ENCODE measurements at places on chromosomes 4 and X.
A peak's percentile ranks its signal among the peaks of the same experiment; 100 is the strongest.

DNA sequence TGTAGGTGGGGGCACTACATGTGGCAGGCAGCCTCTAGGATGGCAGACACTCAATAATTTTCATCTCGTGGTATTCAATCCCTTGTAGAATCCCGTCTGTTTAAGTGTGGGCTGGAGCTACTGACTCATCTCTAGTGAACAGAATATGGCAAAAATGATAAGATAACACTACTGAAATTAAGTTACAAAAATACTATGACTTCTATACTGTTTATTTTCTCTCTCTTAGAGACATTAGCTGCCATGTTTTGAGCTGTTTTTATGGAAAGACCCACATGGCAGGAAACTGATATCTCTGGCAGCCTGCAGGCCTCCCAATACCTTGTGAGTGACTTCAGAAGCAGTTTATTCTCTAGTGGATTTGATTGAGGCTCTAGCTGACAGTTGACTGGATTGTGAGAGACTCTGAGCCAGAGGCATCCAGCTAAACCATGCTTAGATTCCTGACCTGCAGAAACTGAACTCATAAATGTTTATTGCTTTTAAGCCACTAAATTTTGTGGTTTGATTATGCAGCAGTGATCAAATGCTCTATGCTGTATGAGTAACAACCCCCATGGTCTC lies 298.8 kb upstream of the CTSO start:
- no peak for DNase-seq

DNA sequence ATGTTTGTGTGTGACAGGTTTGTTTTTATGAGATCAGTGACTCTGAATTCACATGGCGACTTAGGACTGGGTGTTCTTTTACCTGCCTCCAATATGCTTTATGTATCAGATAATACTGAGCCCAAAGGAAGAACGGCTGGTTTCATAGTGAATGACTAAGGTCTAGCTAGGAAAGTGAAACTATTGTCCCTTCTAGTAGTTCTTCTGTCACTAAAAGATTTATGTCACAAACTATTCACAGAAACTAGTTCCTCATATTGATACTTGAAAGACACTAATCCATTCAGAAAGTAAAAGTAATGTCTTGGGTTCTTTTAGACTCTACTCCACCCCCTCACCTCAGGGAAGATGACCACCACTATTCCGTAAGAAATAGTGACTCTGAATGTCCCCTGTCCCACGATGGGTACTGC lies 81.7 kb downstream of the EGF start:
- no peak for DNase-seq

- DNase-seq: peak; percentile 42
These were observed 4.2 kb upstream of the CDS1 start for GRCh38 chr4:84578540-84579402.

DNA sequence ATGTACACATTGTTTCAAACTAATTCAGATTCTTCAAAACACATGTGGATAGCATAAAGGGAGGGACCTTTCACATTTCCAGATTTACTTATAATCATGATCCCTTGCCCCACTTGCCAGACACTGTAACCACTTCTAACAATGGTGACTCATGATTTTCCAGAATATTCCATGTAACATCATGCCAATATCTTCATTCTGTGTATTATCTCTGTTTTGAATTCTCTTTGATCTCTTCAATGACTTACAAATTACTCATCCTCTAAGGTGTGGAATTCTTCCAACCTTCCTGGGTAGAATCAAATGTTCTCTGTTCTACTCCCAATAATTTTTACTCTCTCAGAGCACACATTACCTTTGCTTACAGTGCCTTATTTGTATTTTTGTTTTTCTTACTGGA lies 517.1 kb downstream of the PCDH7 start:
- DNase-seq: no peak

DNA sequence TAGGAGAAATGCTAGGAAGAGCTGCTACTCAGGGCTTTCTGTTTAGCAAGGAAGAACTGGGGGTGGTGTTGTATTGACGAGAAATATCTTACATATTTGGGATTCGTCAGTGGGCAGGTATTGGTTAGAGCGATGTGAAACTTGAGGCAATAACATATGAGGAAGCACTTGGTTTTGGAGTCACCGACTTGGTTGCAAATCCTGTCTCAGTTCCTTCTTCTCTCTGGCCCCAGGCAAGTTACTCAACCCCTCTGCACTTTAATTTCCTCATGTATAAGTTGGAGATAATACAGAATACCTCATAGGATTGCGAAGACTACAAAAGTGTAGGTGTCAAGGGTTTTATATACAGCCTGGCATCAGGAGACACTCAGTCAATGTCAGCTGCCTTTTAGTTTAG lies 34.1 kb downstream of the GPAT3 start:
- no peak for DNase-seq

DNA sequence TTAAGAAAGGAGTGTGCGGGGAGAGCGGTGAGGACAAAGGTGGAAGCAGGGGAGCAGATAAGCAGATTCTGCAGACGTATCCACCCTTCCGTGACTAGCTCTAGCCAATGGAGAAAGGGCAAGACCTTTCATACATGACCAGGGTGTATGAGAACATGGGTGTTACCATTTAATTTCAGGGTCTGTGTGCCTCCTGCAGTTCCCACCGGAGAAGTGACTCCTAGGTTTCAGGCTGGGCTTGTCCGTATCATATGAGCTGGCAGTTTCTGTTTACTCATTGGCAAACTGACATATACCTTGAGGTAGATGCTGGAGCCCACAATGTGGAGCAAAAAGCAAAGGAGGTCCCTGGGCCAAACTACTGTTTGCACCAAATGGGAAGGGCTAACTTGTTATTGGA lies 6.8 kb downstream of the RBM47 start:
- no peak for DNase-seq

- no peak for DNase-seq
These were observed 12.2 kb downstream of the PLS3 start for GRCh38 chrX:115573185-115573584.

GRCh38 chr4:8377103-8378075 lies 63.1 kb downstream of the ACOX3 start:
- DNase-seq: no peak

DNA sequence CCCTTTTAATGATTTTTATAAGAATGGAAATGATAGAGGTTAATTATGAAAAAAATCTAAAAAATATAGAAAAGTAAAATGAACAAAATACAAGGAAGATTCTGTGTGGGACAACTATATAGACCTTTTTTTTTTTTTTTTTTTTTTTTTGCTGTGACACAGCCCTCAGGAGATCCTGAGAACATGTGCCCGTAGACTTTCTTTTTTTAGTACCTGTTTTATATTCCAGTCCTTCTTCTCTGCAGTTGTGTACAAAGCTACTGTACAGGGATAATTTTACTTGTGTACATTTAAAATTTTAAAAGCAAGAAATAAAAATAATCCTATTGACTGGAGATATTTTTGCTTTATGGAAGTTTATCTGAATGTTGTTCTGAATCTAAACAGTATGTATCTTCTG lies 85.5 kb downstream of the KDM6A start:
- no peak for DNase-seq

DNA sequence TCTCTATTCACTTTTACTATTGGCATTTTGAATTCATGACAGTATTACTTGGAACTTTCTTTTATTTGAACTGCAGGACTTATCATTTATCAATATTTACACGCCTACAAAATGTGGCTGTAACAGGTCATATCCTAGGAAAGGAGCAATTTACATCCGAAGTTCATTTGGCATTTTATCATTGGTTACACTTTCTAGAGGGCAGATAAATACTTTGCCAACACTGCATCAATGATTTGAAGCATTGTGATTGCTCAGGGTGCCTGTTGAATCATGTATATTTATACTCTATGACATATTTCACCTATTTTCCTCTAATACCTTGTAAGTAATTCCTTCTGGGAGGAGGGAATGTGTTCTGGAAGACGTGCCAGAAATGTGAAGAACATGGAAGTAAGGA lies 136.7 kb downstream of the MID1IP1 start:
- no peak for DNase-seq

GRCh38 chr4:147769386-147769785 lies 37.5 kb downstream of the ARHGAP10 start:
- DNase-seq: no peak

DNA sequence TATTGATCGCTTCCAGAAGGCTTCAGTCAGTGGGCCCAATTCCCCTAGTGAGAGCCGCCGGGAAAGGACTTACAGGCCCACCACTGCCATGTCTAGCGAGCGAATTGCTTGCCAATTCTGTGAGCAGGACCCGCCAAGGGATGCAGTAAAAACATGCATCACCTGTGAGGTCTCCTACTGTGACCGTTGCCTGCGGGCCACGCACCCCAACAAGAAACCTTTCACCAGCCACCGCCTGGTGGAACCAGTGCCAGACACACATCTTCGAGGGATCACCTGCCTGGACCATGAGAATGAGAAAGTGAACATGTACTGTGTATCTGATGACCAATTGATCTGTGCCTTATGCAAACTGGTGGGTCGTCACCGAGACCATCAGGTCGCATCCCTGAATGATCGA lies 15.3 kb downstream of the MID2 start:
- no peak for DNase-seq

DNA sequence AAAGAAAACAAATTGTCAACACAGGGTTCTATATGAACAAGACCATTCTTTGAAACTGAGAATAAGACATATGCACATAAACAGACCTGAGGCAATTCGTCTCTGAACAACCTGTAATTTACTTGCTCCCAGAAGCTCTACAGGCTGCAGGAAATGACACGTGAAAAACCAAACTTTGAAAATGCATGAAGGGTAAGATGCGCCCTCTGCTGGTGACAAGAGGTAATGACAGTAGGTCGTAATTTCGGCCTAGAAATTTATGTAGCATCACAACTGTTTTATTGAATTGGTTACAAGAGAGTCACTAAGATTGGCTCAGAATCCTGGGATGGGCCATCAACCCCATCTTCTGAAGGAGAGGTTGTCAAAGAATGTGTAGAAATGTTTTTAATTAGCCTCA lies 276.5 kb downstream of the PPP4R3C start:
- peak; percentile 2 for DNase-seq

DNA sequence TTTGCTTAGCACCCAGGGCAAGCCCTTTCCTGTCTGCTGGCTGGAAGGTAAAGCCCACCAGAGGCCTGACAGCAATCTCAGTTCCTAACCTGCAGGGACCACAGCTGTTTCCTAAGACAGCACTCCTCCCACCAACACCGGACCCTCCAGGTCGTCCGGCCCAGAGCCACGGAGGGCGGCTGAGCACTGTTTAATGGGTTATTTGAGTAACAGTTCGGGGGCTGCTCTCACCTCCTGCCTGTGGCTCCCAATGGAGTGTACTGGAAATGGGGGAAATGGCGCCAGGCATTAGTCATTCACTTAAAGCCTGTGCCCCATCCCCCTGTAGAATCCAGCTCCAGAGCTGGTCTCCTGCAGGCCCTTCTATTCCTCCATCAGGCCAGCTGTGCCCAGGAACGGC lies 81.6 kb upstream of the ADRA2C start:
- DNase-seq: no peak

DNA sequence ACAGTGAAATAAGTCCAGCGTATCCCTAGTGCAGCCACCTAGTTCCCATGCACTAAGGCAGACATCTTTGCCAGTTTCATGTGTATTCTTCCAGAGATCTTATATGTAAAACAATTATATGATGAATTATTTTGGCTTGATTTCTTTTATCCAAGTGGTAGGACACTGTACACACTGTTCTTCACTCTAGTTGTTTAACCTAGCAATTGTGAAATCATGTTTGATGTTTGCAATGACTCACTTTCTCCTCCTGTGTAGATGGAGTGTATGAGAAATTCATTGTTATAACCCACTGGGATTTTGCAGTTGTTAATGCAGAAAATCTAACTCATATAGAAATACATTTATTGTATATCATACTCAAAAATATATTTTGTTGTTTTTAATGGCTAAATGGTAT lies 17.5 kb upstream of the TBC1D1 start:
- DNase-seq: no peak

GRCh38 chr4:80409809-80410208 lies 74.3 kb downstream of the CFAP299 start:
- no peak for DNase-seq

GRCh38 chr4:2489081-2489805 lies 20.3 kb downstream of the RNF4 start:
- no peak for DNase-seq

DNA sequence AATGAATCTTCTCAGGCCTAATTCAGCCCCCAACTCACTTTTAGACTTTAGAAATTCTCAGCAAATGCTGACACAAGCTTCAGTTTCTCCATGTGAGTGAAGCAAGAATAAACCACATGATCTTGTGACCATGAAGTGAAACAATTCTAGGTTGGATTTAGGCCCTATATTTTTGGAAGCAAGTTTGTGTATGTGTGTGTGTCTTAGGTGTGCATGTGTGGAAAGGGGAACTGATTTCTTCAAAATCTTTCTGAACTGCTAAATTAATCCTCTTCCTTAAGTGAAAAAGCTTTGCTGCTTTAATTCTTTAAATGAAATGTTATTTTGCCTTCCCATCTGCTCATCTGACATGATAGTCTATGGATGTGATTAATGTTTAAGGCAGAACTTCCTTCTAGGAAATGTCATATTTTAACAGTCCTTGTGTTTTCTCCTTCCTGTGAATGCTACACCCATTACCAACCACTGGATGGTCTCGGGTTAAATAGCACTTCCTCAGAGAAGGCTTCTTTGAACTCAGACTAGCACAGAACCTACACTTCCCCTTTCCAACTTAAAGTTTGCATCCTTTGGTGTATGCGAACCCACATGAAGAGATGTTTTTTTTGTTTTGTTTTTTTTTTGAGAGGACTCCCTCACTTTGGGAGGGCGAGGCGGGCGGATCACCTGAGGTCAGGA lies 1.2 kb upstream of the TMEM144 start:
- no peak for DNase-seq

GRCh38 chrX:13899607-13900006 lies 82.7 kb upstream of the GPM6B start:
- no peak for DNase-seq

DNA sequence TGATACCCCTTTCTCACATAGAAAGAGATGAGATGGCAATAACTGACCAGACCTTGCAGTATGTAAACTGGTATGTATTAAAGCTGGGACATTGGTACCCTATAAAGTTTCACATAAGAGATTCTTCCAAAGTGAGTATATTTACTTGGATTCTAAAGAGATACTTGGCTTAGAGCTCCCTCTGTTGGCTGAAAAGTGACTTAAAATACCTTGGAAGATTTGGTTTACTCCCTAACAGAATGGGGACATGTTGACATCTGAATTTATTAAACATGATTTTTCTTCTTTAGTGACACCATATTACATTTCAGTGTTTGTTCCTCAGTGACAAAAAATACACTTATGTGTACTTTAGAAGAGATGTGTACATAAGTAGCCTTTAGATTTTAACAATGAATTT lies 47.9 kb upstream of the RGN start:
- DNase-seq: peak; percentile 65

DNA sequence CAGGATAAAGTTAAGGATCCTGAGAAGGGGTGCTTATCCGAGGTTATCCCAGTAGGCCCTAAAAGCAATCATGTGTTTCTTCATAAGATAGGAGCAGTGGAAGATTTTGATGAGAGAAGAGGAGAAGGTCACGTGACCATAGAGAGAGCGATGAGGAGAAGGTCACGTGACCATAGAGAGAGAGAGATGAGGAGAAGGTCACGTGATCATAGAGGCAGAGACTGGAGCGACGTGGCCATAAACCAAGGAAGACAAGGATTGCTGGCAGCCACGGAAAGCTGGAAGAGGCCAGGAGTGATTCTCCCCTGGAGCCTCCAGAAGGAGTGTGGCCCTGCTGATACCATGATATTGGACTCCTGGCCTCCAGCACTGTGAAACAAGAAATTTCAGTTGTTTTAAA lies 38.4 kb upstream of the ZNF518B start:
- no peak for DNase-seq

All from renal pelvis (tissue), 12 donors.